ENCODE measurements at places on chromosomes 1 and 21. TPM values are rescaled to one million over a fixed set of nuclear protein-coding genes. Genes with fewer than 3 reads are reported as not detected.

Gene TMEM125
- total RNA-seq = 0.69 TPM

Gene TBX19
- total RNA-seq = 0.69 TPM

Gene LCE1A
- total RNA-seq = not detected

Gene GJA8
- total RNA-seq = not detected

Gene TMCO2
- total RNA-seq = not detected

Gene CACNA1S
- under 0.01 TPM for total RNA-seq

Gene LEMD1
- 4.6 TPM for total RNA-seq

Gene SPRR2F
- total RNA-seq = not detected

Gene SGIP1
- total RNA-seq = 79.6 TPM

Gene TNNI3K
- 7.2 TPM for total RNA-seq

Gene USP16
- 34.8 TPM for total RNA-seq

Gene PTPRC
- total RNA-seq = 10.6 TPM

Gene CNKSR1
- 1.4 TPM for total RNA-seq

Gene NPHS2
- total RNA-seq = not detected

Gene AQP10
- total RNA-seq = not detected

Gene CD34
- total RNA-seq = 1.8 TPM

Gene PLA2G4A
- 2.5 TPM for total RNA-seq

Gene ARTN
- total RNA-seq = 0.46 TPM

Gene MROH9
- total RNA-seq = not detected

Gene SLC16A1
- total RNA-seq = 83.5 TPM

Gene ICOSLG
- 0.69 TPM for total RNA-seq

Gene IFI6
- 51.4 TPM for total RNA-seq

Gene CELA3A
- total RNA-seq = not detected

Gene CLCNKA
- 0.23 TPM for total RNA-seq

Gene TDRD10
- total RNA-seq = 0.46 TPM

Gene LCE1F
- total RNA-seq = not detected

Gene KLHL20
- total RNA-seq = 30.9 TPM

Gene PRR9
- total RNA-seq = not detected

Gene VSIG8
- not detected for total RNA-seq

Gene FAM110D
- total RNA-seq = 0.92 TPM

Gene OR2T29
- 0.23 TPM for total RNA-seq

Gene HMGCS2
- total RNA-seq = not detected

Gene RGS1
- 26.1 TPM for total RNA-seq

Gene TLR5
- total RNA-seq = 1.8 TPM

Gene EDARADD
- 1.8 TPM for total RNA-seq

Gene TMEM54
- 4.4 TPM for total RNA-seq

Gene SRM
- 19.1 TPM for total RNA-seq

Gene IFNAR1
- 59.3 TPM for total RNA-seq

Gene MMP23B
- total RNA-seq = 0.92 TPM

Gene GCSAML
- 0.69 TPM for total RNA-seq

Gene PKP1
- total RNA-seq = 0.92 TPM

Gene LRRC7
- total RNA-seq = 127 TPM

Gene C4BPB
- not detected for total RNA-seq

Gene FGR
- 1.4 TPM for total RNA-seq

Gene RCSD1
- 7.4 TPM for total RNA-seq

Gene INTS3
- total RNA-seq = 47.5 TPM

Gene SMIM1
- total RNA-seq = 0.92 TPM

Gene C1orf167
- total RNA-seq = not detected

Gene BRDT
- not detected for total RNA-seq

Gene TEX38
- not detected for total RNA-seq

Data from diencephalon (tissue), 1 donor.